ENCODE measurements at places on chromosomes 11 and 22. TPM values are rescaled to one million over a fixed set of nuclear protein-coding genes. Genes with fewer than 3 reads are reported as not detected.

Gene PACSIN3
- 19.6 TPM for total RNA-seq

Gene IL17REL
- not detected for total RNA-seq

Gene SEC14L6
- not detected for total RNA-seq

Gene CATSPERZ
- 0.29 TPM for total RNA-seq

Gene TMPRSS13
- total RNA-seq = not detected

Gene OR10A2
- total RNA-seq = not detected

Gene SULT4A1
- total RNA-seq = 0.06 TPM

Gene OR8G1
- not detected for total RNA-seq

Gene RFPL3
- total RNA-seq = not detected

Gene CHCHD10
- 0.46 TPM for total RNA-seq

Gene OR4D5
- total RNA-seq = not detected

Gene SEPTIN5
- 44.8 TPM for total RNA-seq

Gene CHADL
- 0.19 TPM for total RNA-seq
